ENCODE measurements at places on chromosomes 11 and 22. TPM values are rescaled to one million over a fixed set of nuclear protein-coding genes. Genes with fewer than 3 reads are reported as not detected.

Gene C1QTNF4
- not detected for total RNA-seq

Gene ADM
- 0.21 TPM for total RNA-seq

Gene HTR3B
- total RNA-seq = not detected

Gene MYO18B
- 0.45 TPM for total RNA-seq

Gene OR5AS1
- total RNA-seq = not detected

Gene C11orf87
- total RNA-seq = not detected

Gene OR4C6
- total RNA-seq = not detected

GRCh38 chr11:71269603-71270511 is 17.5 kb upstream of the SHANK2 start:
- no peak for DNase-seq

- no peak for DNase-seq
These were observed 803.2 kb upstream of the CCDC90B start for GRCh38 chr11:84089072-84090057.

DNA sequence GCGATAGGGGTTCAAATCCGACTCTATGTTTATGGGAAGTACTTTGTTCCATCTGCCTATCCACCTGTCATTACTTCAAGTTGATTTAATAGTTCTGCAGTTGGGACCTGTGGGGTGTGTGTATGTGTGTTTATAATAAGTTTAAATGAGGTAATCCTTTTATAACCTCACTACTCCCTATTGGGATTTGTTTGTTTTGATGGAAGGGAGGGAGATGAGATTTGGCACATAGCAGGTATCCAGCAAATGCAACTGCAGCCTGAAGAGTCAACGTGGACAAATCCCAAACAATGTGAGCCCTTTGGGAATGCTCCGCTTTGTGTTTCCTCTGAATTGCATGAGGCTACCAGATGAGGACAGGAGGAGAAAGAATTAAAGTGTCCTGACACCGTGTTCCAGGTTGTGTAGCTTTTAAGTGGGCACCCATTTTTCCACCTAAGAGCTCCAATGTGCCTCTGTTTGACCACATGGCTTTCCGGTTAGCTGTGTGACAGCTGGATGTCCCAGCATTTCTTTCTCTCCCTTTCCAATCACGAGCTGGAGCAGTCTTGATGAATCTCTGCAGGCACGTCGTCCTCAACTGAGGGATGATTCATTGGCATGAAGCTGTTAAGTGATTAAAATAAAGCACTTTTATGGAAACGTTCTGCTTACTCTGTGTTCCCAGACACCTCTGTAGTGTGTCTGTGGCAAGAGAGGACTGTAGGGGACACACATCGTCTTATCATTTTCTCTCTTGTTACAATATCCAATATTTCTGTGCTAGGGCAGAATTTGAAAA is 610.7 kb downstream of the NTM start:
- no peak for DNase-seq

- DNase-seq = no peak
These were observed 104.2 kb downstream of the MYO18B start for GRCh38 chr22:25845985-25846745.

DNA sequence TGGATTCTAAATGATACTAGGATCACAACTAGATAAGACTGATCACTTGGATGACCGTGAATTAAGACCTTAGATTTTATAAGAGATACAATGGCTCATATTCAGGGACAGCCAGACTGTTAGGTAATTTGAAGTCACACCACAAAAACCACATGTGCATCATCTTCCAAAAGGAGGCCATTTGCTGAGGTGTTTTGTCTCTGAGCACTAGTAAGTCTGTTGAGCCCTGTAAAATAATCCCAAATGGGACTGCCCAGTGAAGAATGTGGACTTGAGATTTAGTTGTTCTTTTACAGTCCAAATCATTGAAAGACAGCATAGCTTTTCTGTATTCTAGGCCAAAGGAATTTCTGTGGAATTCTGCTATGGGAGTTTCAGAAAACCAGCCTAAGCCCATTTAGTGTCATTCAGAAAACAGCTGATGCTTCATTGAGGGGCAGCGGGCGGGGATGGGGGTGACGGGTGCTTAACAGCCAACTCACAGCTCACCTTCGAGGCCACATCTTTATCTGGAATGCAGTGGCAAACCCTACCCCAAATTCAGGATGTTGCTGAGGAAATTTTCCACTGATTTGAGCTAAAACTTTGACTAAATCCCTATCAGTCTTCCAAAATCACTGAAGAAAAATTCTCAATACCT is 80.1 kb upstream of the BIRC3 start:
- DNase-seq = no peak

DNA sequence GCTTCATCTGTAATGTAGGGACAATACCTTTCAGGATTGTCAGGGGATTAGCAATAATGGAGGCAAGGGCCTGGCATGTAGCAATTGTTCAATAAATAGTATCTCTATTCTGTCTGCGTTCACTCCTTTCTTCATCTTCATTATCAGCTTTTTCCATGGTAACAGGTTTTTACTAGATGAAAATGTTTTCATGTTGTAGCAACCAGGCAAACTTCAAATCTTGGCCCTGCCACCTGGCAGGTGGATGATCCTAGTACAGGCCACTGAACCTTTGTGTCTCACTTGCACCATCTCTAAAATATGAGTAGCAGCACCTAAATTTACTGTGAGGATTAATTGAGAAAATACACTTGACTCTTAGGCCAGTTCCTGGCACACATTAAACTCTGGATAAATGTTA is 83.4 kb downstream of the SWAP70 start:
- DNase-seq = no peak

DNA sequence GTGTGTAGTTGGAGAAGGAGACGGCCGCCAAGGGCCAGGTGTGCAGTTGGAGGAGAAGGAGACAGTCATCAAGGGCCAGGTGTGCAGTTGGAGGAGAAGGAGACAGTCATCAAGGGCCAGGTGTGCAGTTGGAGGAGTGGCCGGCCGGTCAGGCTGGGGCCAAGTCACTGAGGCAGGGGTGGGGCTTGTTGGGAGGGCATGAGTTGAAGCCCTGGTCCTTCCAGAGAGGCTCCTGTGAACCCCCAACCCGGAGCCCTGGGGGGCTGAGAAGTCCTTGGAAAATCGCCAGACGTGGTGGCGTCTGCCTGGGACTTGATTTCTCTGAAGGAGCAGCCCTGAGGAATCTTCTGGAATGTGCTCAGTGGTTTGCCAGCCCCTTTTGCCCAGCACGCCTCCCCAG is 1320.5 kb downstream of the BRD1 start:
- no peak for DNase-seq

DNA sequence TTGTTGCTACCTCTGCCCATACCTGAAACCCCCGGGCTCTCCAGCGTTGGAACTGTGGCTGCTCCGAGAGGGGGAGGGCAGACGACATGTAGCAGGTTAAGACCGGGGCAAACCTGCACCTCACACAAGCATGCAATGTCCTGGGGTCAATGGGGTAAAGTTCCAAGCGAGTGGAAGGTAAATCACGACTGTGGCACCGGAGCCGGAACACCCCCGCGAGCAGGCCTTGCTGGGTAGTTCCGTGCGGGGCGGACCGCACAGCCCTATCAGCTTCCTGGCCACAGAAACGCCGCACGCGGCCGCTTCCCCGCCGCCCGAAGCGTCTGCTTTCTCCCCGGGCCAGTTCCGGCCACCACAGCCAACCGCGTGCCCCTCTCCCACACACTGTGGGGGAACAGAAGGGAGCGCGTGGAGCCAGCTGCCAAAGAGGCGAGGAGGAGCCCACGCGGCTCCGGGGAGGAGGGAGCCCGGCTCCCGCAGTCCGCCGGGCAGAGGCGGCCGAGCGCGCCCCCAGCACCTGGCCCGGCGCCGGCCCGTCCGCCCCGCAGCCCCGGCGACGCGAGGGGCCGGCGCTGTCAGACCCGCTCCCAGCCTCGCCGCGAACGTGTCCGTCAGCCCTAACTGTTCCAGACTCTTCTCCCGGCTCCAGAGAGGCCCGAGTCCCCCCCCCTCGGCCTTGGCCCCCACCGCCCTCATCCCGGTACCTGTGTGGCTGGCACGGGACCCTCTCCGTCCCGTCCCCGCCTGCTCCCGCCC is 1.6 kb downstream of the SPTBN2 start:
- DNase-seq = no peak

DNA sequence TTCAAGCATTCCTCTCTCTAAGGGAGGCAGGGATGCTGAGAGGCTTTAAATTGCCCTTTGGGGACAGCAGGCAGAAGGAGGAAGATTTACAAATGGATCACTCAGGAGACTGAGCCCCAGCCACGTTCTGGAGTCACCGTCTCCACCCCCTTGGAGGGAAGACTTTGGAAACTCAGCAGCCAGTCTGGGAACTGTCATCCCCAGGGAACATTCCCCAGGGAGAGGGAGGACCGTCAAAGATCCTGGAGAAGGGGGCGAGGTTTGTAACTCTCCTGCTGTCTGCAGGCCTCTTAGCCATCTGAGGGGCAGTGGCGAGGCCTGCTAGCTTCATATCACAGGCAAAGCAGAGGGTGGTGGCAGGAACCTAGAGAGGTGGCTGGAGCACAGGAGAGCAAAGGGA is 56.1 kb upstream of the SLC22A12 start:
- no peak for DNase-seq

GRCh38 chr11:112523031-112523430 is 262.4 kb upstream of the PLET1 start:
- no peak for DNase-seq

- no peak for DNase-seq
These were observed 1425.8 kb downstream of the TBC1D22A start for GRCh38 chr22:48188231-48188721.

GRCh38 chr11:68159161-68159560 is 38.0 kb upstream of the CHKA start:
- DNase-seq = no peak

DNA sequence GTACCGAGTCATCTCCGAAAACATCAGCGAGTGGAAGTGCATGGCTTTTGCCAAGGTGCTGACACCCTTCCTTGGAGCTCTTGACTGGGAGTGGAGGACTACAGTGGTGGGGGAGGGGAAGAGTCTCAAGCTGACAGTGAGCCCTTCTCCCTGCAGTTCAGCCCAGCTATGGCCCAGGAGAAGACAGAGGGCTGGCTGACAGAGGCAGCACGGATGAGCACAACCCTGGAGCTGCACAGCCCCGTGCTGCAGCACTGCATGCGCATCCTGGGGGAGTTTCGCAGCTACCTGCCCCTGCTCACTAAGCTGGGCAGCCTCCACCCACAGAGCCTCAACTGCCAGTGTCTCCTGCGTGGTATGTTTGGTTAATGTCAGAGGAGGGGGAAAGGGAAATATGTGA is 41.4 kb downstream of the DNHD1 start:
- DNase-seq = no peak

DNA sequence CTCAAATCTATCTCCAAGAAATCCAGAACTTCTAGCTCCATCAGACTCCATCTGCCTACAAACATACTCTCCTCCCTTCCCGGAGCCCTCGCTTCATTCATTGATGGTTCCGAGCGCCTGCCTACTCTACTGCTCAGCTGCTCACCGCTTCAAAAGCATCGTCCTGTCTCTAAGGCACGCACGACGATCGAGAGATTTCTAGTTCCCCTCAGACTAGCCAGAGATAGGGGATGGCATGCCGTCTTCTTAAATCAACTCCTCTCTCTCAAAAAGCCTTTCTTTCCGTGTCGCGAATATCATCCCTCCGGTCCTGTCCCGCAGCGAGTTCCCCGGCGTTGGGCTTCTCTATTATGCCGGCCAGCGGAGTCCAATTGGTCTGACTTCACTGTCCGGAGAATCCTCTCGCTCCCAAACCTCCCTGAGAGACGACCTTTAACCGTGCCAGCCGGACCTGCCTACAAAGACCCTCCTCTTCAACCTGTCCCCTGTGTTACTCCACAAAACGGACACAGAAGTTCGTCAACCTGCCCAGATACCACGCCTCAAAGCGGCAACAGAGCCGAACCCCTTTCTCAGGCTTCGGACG is 592 bp downstream of the EEF1G start:
- DNase-seq = no peak

GRCh38 chr22:47997612-47998011 is 1235.2 kb downstream of the TBC1D22A start:
- DNase-seq = no peak

DNA sequence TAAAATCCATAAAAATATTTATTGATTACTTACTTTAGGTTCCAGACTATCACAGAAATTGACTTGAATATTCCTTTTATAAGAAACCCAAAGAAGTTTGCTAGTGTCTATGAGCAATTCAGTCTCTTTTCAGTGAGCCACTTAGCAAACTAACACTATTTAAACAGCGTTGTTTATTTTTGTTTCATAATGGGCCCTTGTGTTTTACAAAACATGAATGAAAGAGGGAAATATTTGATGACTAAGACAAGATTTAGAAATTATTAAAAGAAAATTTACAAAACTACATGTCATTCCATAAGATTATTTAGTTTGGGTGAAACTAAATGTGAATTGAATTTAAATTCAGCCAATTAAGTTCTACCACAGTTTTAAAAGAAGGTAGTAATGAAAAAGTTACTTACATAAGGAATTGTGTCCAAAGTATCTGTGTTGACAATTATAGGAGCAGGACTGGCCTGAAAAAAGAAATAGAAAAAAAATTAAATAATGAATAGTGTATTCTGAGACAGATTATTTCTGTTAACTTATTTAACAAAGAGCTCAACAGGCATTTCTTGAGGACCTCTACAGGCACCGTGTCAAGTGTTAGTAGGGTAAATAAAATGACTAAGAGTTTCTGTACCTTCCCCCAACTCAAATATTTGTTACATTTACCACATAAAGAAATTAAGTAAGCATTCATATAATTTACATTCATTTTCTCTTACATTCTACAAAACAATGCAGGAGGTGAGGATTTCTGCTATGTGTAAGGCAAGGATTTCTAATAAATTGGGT is 964.9 kb upstream of the CCDC90B start:
- DNase-seq = no peak

- DNase-seq = no peak
These were observed 125.8 kb upstream of the ARHGAP42 start for GRCh38 chr11:100561323-100561722.

- no peak for DNase-seq
These were observed 34.6 kb downstream of the FAM118A start for GRCh38 chr22:45344334-45344733.

DNA sequence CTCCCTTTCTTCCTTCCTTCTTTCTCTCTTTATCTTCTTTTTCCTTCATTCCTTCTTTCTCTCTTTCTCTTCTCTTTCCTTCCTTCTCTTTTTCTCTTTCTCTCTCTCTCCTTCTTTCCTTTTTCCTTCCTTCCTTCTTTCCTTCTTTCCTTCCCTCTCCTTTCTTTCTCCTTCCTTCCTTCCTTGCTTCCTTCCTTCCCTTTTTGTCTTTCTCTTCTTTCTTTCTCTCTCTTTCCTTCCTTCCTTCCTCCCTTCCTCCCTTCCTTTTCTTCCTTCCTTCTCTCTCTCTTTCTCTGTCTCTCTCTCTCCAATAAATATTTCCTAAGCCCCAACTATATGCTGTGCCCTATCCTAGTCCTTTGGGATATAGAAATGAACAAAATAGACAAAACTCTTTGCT is 60.5 kb downstream of the CACNG2 start:
- no peak for DNase-seq

- no peak for DNase-seq
These were observed 5.0 kb upstream of the UVRAG start for GRCh38 chr11:75809991-75810390.

GRCh38 chr22:19891317-19892256 is 36.9 kb upstream of the GNB1L start:
- no peak for DNase-seq

- DNase-seq = no peak
These were observed 6.4 kb downstream of the CCND1 start for GRCh38 chr11:69647390-69647748.

Measured in GM12878 (cell line).